ENCODE measurements at places on chromosomes 3 and 15.

- no peak for DNase-seq
Observed at GRCh38 chr3:45761831-45762230, 34.5 kb downstream of the SLC6A20 start.

GRCh38 chr3:42850263-42850662, 25.4 kb downstream of the CYP8B1 start:
- DNase-seq = no peak

GRCh38 chr3:8182904-8183303, 318.7 kb upstream of the LMCD1 start:
- no peak for DNase-seq

DNA sequence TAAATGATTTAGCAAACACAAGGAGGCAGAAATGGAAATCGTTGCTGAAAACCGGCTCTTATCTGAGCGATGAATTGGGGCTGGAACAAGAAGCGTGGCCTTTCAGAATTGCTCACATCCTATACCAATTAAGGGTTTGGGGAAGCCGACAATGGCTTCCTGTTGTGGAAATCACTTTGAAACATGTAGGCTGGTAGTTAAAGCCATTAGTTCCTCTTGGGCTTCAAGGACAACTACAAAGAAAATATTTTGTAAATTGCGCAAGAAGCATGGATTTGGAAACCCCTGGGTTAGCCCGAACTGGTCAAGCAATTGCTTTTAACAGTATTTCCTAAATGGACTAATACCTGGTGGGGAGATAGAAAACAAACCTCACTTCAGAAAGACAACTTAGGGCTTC, 182.4 kb downstream of the ADAMTS9 start:
- DNase-seq = no peak

GRCh38 chr3:194951931-194952582, 266.4 kb downstream of the FAM43A start:
- DNase-seq = no peak

GRCh38 chr3:154050216-154050615, 71.0 kb upstream of the ARHGEF26 start:
- DNase-seq = no peak

- peak; percentile 95 for DNase-seq
Observed at GRCh38 chr3:58560771-58561311, 16.4 kb downstream of the FAM107A start.

- no peak for DNase-seq
Observed at GRCh38 chr3:1348547-1348946, 255.7 kb downstream of the CNTN6 start.

- no peak for DNase-seq
Observed at GRCh38 chr3:185960522-185961288, 22.9 kb upstream of the TRA2B start.

DNA sequence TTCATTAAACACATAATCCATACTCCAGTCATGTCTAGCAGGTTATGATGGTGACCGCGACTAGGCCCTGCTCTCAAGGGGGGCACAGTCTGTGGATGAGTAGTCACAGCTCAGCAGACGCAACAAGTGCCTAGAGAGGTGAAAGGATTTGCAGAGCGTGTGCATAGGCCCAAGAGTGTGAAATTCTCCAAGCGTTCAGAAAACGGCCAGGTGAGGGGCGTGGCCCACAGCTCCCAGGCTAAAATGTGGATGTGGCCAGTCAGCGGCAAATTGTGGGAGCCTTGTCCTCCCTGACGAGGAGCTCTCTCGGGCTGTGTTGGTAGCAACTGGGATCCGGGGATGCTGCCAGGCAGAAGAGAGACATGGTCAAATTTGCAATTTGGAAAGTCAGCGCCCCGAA, 46.4 kb upstream of the TSEN2 start:
- no peak for DNase-seq

GRCh38 chr15:82894971-82895520, 57.5 kb downstream of the HOMER2 start:
- DNase-seq = no peak

DNA sequence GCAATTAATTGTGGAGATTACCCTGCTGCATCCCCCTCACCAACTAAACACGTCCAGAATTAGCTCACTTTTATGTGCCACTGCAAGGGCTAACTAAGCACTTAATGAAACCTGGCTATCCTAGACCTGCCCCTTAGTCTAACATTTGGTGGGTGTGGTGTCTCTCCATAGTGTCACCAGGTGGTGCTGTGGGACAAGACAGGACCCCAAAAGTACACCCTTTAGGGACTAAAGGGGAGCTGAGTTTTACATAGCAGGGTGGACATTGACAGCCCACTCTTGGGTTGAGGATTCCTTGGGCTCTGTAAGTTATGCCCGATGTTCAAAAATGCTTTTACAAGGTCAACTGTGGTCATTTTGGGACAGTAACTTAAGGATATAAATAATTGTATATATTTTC, 5.7 kb downstream of the DUT start:
- DNase-seq = no peak

DNA sequence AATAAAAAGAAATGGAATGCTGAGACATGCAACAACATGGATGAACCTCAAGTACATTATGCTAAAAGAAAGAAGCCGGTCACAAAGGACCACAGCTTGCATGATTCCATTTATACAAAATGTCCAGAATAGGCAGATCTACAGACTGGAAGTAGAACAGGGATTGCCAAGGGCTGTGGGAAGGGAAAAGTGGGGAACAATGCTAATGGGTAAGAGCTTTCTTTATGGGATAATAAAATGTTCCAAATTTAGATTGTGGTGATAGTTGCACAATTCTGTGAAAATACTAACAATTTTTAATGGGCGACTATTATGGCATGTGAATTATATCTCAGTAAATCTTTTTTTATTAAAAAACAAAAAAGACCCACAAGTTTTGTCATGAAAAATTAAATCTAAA, 106.2 kb downstream of the TMCO5A start:
- no peak for DNase-seq

GRCh38 chr3:180311242-180311641, 274.5 kb upstream of the PEX5L start:
- DNase-seq = no peak

- DNase-seq = no peak
Observed at GRCh38 chr3:189502676-189503257, 128.4 kb upstream of the TP63 start.

GRCh38 chr15:42057799-42058646, 36.3 kb downstream of the PLA2G4D start:
- DNase-seq = no peak

- no peak for DNase-seq
Observed at GRCh38 chr3:30508339-30508738, 98.1 kb upstream of the TGFBR2 start.

DNA sequence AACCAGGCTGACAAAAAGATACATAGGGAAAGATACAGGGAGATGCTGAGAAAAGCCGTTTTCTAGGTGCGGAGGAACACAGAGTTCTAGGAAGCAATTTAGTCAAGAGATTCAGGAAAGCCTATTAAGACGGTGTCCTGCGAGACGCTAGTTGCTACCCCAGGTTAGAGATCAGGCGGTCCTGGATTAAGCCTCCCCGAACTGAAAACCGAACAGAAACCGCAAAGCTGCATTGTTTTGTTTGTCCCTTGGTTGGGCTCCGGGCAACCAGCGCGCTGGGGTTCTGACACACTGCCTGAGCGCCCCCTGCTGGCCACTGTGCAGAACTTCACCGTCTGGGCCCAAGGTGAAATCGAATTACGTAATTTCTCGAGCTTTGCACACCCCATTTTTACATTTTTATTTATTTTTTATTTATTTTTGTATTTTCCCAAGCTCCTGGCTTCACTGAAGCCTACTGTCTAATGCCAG, 37.3 kb upstream of the NDUFB4 start:
- peak; percentile 91 for DNase-seq

DNA sequence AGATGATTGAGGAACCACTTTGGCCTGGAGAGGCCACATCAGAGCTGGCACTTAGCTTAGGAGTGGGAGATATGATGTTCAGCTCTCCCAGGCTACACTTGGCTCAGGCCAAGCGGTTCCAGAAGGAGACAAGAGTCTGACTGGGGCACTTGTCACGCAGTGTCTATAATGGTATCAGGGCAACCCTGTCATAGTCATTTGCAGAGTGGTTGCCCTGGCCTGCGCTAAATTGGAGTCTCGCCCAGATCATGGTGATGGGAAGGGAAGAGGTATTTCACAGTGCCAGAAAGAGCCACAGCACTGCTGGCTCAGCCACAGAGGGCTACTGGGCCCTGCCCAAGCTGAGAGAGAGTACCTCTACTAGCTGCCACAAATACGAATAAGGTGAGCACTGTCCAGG, 186.9 kb upstream of the CRBN start:
- no peak for DNase-seq

GRCh38 chr3:54122324-54123002, at the start of gene CACNA2D3:
TSS of gene CACNA2D3 (plus strand) at chr3:54122552.
- no peak for DNase-seq

GRCh38 chr15:73371812-73372211, 3.1 kb upstream of the HCN4 start:
- no peak for DNase-seq

- DNase-seq = no peak
Observed at GRCh38 chr3:160781402-160781801, 25.4 kb downstream of the PPM1L start.

GRCh38 chr3:100634493-100635272, 25.3 kb downstream of the ADGRG7 start:
- peak; percentile 14 for DNase-seq

DNA sequence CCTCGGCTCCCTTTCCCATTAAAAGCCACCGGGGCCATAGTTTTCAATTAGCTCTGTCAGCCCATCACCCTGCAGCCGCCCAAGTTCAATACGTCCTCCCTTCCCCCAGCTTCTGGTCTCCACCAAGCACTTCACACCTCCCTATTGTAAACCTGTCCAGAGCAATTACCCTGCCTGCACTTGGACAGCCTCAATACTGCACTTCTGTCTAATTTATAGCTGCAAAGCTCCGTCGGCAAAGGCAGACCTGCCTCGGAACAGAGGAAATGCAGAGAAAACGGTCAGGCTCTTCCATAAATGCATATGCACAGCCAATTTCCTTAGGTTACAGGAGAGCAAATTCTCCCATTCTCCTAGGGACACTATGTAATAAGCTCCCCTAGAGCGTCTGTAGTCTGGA, 21.9 kb downstream of the LRIG1 start:
- DNase-seq = no peak

All from brain microvascular endothelial cell (primary cell).